Suppressor macrophage treated with lipopolysaccharide for 4 hours (primary cell): ENCODE measurements at places on chromosomes 1 and 21.

- DNase-seq = peak; percentile 30
These were observed 4.4 kb upstream of the FASLG start for GRCh38 chr1:172654535-172654934.

DNA sequence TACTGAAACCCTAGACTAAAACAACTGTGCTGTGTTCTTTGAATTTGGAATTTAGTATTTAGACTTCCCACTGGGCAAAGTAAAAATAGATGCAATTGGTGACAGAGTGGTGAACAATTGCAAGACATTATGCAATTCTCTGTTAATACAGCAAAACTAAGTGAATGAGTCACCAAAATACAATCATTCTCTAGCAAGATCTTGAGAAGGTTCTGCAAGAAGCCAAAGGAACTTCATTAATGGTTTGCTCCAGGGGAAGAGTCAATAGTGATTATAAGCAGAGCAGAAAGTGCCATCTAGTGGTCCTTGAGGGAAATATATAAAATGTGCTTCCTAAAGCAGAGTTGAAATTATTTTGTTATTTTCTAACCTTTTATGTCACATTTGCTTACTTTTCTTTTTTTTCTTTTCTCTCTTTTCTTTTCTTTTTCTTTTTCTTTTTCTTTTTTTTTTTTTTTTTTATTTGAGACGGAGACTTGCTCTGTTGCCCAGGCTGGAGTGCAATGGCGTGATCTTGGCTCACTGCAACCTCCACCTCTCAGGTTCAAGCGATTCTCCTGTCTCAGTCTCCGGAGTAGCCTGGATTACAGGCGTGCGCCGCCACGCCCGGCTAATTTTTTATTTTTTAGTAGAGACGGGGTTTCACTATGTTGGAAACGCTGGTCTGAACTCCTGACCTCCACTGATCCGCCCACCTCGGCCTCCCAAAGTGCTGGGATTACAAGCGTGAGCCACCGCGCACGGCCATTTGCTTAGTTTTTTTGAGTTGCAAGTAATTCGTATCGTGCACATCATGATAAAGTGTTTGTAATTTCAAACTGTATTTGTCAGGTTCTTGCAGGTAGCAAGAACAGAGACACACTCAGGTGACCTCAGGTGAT is 99.2 kb downstream of the CTH start:
- peak; percentile 91 for DNase-seq

GRCh38 chr1:23594927-23595353 is 35.6 kb upstream of the ID3 start:
- DNase-seq = no peak

GRCh38 chr1:181632492-181632891 is 149.2 kb downstream of the CACNA1E start:
- DNase-seq = no peak

GRCh38 chr1:87318806-87319205 is 9.9 kb upstream of the LMO4 start:
- DNase-seq = no peak

DNA sequence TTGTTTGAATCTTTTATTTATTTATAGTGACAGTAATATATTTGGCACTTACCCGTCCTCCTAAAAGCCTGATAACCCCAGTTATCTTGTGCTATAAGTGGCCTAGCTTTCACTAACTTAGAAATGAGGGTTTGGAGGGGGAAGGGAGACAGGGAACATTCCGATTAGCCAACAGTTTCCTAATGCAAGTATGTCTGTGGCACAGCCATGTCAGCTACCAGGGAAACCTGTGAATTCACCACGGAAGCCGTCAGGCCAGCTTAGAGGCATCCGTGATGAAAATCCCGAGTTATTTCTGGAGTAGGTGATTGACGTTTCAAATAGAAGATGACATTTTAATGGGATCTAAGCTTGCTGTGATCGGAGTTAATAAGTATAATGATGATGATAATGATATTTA is 39.4 kb upstream of the BCL10 start:
- DNase-seq = no peak

DNA sequence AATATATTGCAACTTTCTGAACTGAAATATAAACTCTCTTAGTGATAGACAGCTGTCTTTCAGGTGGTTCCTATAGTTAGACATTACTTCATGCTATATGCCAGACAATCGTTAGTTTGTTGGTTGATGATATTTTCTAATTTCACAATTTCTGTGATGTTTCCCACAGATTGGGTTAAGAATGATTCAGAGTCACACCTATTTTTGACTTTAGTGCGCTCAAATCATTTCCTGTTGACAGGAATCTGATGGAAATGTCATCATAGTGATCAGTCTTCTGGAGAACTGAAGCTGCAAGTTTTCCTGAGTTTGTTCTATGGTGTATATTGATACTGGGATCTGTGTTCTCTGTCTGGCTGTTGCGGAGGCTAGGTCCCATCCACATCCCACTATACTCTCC is 119.7 kb downstream of the C1orf21 start:
- DNase-seq = peak; percentile 57

- DNase-seq = peak; percentile 85
These were observed 9.7 kb downstream of the SMYD3 start for GRCh38 chr1:246497331-246497915.

GRCh38 chr1:174990382-174990999 is 9.3 kb upstream of the CACYBP start:
- DNase-seq = peak; percentile 64

DNA sequence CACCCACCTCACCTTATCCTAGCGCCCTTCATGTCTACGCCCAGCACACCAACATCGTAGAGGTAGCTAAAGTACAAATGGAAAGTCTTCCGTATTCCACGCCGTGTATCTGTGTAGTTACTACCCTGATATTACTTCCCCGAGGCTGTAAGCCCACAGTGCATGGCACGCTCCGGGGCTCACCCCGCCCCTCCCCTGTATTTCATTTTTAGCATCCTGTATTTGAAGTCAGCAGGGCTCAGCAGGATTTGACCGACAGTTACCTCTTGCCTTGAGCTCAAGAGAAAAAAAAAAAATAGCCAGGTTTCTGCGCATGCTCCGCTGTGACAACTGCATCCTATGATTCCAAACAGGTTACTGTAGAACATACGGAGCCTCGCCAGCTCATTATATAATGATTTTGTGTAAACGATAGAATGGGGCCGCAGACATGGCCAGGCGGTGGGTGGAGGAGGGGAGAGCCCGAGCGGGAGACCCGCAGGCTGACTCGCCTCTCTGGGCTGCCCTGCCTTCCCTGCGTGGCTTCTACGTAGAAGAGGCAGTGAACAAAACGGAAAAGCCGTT is 1.3 kb downstream of the ABCG1 start:
- peak; percentile 75 for DNase-seq

DNA sequence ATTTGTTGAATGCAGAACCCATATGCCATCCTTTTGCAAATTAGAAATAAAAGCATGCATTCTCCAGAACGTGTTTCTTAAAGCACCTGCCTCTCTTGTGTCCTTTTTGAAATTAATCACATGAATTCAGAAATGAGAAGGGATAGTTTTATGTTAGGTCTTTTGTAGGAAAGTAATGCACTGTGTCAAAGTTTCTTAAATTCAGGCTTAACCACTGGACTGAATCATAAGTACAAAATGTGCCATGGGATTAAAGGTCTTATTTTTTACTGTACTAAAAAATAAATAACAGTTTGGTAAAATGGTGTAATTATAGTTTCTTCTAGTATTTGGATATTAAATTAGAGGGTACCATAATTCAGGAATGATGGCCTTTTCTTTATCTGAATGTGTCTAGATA is 290.1 kb upstream of the USP25 start:
- DNase-seq = no peak

GRCh38 chr1:89758156-89758555 is 62.7 kb upstream of the LRRC8D start:
- no peak for DNase-seq

GRCh38 chr1:88060112-88060673 is 623.9 kb upstream of the PKN2 start:
- DNase-seq = no peak

GRCh38 chr21:19433623-19434022 is 1030.0 kb upstream of the TMPRSS15 start:
- no peak for DNase-seq
